ENCODE measurements at places on chromosomes 4 and X. TPM values are rescaled to one million over a fixed set of nuclear protein-coding genes. Genes with fewer than 3 reads are reported as not detected.

The NUDT10 gene
- total RNA-seq = 0.51 TPM

DNA sequence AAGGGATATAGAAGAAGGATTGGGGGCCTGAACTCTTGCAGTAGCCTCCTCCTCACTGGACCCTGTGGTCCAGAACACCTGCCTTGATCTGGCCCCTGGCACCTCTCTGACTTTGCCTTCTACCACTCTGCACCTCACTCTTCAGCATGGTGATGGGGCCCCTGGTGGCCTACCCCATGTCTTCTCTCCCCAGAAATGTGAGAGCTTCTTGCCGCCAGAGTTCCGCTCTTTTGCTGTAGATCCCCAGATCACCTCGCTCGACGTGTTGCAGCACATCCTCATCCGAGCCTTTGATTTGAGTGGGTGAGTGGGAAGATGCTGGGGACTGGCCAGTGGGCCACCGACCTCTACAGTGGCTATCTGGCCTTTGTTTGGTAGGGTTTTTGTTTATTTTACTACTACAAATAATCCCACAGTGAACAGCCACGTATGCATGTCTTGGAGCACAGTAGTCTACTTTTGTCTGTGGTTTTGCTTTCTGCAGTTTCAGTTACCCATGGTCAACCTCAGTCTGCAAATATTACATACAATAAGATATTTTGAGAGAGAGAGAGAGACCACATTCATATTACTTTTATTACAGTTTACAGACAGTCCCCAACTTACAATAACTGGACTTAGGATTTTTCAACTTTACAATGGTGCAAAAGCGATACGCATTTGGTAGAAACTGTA is 1.8 kb downstream of the TBC1D25 start:
- peaks cover 16% of the 10 kb centered on the region for H3K4me1 ChIP-seq
- peak; percentile 56 for DNase-seq
- H3K36me3 ChIP-seq = peaks cover 21% of the 10 kb centered on the region
- H3K27ac ChIP-seq = peak overlapping the region; percentile 72

- no peaks in the 10 kb centered on the region for H3K36me3 ChIP-seq
- DNase-seq = no peak
- H3K27ac ChIP-seq = no peak overlapping the region
- no peaks in the 10 kb centered on the region for H3K4me1 ChIP-seq
- H3K4me3 ChIP-seq = no peak overlapping the region
Observed at GRCh38 chrX:104566681-104567501, 892 bp downstream of the IL1RAPL2 start.

DNA sequence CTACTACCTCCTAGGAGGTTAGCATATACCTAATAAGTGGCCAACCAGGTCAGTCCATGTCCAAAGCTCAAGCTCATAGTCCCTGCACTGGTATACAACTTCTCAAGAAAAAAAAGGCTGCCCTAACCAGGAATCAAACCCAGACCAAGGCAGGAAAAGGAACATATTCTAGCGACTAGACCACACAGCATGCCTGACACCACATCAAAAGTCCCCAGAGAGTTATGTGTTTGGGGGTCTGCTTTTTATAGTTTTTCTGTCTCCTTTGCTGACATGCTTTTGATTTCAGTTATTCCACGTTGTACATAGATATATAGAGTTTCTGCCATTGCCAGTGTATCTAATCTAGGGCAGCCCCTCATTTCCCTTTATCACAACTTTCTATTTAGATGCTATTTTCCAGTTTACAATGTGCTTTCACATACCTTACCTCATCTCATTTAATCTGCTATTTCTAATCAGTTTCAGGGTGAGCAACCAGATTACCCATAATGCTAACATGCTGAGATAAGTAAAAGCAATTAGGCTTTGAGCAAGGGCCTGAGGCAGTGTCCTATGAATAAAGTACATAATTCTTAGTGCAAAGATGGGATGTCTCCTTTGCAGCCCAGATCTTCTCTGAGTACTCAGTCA is 17.8 kb downstream of the ARHGEF6 start:
- H3K27ac ChIP-seq = peak overlapping the region; percentile 72
- peak overlapping the region; percentile 12 for H3K4me3 ChIP-seq
- H3K4me1 ChIP-seq = peaks cover 41% of the 10 kb centered on the region
- H3K36me3 ChIP-seq = peaks cover 13% of the 10 kb centered on the region
- no peaks in the 10 kb centered on the region for H3K27me3 ChIP-seq
